ENCODE measurements at places on chromosomes 12 and 14.

GRCh38 chr12:26798023-26798422 lies 35.0 kb downstream of the ITPR2 start:
- no peak for DNase-seq

- no peak for DNase-seq
Measured at GRCh38 chr14:93531644-93532043, 100.9 kb downstream of the UNC79 start.

GRCh38 chr12:118193958-118194357 lies 58.0 kb downstream of the PEBP1 start:
- no peak for DNase-seq

GRCh38 chr14:68658029-68658509 lies 134.8 kb downstream of the ZFP36L1 start:
- DNase-seq = no peak

- DNase-seq = no peak
Measured at GRCh38 chr12:9992296-9992695, 6.6 kb downstream of the CLEC1B start.

GRCh38 chr12:93387780-93388179 lies 10.1 kb downstream of the NUDT4 start:
- no peak for DNase-seq

DNA sequence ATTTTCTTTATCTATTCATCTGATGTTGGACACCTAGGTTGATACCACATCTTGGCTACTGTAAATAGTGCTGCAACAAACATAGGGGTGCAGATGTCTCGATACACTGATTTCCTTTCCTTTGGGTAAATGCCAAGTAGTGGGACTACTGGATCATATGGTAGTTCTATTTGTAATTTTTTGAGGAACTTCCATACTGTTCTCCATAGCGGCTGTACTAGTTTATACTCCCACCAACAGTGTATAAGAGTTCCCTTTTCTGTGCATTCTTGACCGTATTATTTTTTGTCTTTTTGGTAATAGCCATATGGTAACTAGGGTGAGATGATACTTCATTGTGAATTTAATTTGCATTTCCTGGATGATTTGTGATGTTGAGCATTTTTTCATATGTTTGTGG lies 71.8 kb downstream of the LRP6 start:
- no peak for DNase-seq

- DNase-seq = no peak
Measured at GRCh38 chr14:101365329-101366158, 195.8 kb upstream of the DIO3 start.

GRCh38 chr12:24928131-24928530 lies 20.8 kb downstream of the BCAT1 start:
- no peak for DNase-seq

DNA sequence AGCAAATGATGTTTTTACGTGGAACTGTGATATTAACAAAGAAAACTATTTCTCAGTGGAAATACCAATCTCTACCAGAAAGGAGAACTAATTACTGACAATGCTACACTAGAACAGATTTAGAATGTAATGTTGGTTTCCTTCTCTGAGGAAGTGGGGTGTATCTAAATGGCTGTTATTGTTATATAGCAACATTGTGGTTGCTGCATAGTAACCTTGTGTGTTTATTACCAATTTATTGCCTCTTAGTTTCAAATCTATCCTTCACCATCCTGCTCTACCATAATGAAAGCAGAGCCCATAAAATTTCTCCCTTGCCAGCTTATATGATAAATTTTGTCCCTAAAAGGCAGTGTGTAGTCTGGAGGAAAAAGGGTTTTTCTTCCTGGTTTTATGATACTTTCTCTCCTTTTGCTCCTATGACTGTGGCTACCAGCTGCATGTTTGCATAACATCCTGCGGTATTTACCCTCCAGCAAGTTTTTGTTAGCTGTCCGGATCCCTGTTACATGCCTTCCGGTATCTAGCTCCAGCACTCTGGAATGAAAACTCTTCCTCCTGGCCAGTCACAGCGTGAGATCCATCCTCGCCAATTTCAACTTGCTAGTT lies 5.7 kb upstream of the KLRK1 start:
- peak; percentile 38 for DNase-seq

DNA sequence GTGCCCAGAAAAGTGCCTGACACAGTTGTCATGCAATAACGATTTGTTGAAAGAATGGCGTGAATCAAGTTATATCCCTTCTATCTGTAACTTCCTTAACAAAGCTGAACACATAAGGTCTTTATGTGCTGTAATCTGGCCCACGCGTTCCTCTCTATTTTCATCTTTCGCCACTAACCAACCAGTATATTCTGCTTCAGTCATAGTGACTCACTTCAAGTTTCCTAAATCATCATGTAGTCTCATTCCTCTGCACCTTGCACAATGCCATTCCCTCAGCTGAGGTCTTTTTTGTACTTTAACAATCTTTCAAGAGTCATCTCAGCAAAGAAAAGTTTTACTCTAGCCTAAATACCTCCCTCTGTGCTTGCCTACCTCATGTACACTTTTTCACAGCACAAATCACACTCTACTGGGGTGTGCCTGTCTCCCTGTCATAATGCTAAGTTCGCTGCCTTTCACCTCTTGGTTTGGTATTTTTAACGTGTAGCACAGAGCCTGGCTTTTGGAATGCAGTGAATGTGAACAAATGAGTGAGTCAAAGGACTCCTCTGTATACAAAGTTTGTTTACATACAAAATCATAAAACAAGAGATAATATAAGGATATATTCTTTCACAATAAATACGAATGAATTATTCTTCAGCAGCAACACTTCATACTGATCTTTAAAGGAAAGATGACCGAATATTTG lies 2.9 kb upstream of the CMAS start:
- peak; percentile 28 for DNase-seq

DNA sequence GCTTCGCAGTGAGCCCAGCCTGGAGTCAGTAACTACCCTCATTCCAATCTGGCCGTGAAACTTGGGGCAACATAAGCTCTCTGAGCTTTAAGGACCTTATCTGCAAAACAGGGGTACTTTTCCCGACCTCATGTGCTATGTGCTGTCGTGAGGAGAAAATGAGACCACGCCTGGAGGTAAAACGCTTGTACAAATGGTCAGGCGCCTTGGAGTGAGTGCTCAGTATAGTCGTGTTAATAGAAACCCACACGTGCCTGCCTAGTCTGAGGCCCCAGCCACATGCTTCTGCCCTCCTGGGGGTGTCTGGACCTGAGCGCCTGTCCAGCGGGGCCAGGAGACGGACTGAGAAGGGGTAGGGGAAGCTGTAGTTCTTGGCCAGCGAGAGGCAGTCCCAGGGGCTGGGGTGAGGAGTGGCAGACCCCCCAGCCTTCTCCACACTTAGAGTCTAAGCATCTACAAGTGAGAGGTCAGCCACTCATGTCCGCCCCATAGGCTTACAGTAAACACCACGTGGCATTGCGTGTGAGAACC lies 4.9 kb downstream of the AQP5 start:
- no peak for DNase-seq

GRCh38 chr14:35222324-35222723 lies 69.9 kb upstream of the PSMA6 start:
- no peak for DNase-seq

- DNase-seq = no peak
Measured at GRCh38 chr12:61629702-61630101, 630.5 kb upstream of the USP15 start.

- no peak for DNase-seq
Measured at GRCh38 chr12:71799106-71799505, 40.5 kb upstream of the TBC1D15 start.

GRCh38 chr12:26226629-26227360 lies 31.4 kb downstream of the SSPN start:
- DNase-seq = no peak

DNA sequence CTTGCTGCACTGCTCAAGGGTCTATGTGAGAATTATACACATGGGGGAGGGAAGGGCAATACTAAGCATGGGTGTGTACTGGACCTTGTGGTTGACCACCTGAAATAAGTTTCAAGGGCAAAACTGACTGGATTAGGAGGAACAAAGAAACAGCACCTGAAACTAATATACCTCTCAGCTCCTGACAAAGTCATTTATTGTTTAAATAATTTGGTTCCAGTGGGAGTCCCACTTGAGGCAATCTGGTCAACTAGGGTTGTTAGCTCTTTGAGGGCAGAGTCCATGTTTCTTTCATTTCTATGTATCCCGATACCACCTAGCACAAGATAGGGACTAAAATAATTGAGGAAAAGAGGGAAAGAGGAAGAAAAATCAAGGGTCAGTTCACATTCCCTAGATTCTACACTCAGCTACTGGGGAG lies 45.5 kb downstream of the STXBP6 start:
- DNase-seq = no peak

GRCh38 chr14:89721956-89722355 lies 232.6 kb downstream of the EFCAB11 start:
- no peak for DNase-seq

DNA sequence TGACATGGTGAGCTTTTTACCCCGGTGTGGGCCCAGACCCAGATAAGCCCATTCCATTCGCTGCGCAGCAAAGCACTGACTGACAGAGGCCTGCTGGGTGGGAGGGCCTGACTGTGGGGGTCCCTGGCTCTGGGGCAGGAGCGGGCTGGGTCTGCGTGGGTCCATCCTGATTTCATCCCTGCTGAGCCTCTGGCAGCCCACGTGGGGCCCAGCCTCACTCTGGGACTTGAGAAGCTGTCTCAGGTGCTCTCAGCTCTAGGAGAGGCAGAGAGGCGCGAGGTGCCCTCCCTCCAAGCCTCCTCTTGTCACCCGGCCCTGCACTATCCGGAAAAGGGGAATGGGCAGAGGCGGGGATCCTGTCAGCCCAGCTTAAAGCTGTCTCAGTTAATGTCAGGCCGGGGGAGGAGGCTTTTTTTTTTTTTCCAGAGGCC lies 927 bp downstream of the ABCB9 start:
- DNase-seq = no peak

GRCh38 chr14:102419276-102419675 lies 56.5 kb downstream of the TECPR2 start:
- DNase-seq = no peak

DNA sequence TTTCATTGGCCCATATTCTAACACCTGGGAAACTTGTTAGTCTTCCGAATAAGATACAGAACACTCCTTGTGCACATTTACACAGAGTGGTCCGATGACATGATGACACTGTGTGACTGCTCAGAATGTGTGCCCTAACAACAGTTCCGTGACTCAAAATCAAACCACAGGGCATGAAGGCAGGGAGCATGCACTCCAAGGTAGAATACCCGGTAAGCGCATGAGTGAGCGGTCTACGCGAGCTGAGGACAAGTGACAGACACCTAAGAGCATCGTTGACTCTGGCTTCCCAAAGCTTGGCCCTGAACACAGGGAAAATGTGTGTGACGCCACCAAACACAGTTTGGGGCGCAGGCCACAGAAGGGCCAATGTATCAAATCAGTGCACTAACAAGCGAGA lies 18.6 kb downstream of the CLIP1 start:
- DNase-seq = no peak

GRCh38 chr12:33317746-33318145 lies 121.9 kb downstream of the SYT10 start:
- DNase-seq = no peak

GRCh38 chr12:123907726-123908476 lies 64.7 kb downstream of the CCDC92 start:
- DNase-seq = no peak

DNA sequence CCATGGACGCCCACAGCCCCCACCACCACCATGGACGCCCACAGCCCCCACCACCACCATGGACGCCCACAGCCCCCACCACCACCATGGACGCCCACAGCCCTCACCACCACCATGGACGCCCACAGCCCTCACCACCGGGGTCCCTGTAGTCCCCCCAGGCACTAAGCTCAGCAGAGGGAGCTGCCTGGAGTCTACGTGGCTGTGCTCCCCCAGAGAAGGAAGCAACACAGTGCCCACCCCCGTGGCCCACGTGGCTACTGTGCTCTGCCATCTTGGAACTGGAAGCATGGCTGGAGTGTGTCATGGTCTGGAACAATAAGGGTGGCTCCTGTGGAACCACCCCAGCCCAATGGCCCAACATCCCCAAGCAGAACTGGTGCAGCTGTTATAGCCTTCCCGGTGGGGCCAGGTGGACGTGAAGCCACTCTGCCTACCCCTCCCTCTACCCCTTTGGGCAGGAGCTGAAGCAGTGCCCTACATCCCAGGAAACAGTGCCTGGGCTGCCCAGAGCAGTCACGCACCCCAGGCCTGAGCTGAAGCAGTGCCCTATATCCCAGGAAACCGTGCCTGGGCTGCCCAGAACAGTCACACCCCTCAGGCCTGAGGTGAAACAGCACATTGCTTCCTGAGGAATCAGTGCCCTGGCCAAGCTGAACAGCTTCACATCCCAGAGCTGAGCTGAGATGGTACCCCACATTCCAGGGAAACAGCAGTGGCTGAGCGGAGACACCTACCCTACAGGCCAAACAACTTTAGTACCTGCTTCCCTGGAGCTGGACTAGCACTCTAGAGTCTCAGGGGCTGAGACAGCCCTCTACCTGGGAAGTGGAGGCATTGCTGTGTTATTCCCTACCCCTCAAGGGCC lies 9.0 kb upstream of the SFSWAP start:
- DNase-seq = no peak

DNA sequence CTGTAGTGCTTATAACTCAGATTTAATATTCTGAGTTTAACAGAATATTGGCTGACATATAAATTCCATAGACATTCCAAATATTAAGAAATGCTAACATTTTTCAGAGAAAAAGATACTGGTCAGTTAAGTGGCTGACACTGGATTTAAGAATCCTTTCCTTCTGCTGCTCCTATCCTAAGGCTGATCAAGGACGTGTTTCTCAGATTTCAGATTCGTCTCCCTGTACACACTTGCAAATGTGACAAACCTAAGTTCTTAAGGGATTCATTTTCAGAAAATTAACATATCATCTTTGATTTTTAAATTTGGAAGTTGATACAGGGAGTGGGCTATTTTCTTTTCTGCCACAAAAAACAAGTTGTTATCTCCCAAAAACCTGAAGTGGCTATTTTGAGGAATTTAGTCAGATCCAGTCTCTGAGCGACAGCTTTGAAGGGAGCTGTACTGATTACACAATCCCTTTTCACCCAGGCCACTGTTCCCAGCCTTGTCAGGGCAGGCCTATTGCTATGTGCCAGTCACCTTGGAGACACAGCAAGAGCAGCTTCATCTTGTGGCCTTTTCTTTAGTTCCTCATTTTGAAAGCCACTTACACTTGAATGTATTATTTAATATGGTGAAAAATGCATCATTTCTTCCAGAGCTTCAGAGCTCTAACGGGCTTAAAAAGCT lies 370.6 kb downstream of the KCNH5 start:
- DNase-seq = no peak

- no peak for DNase-seq
Measured at GRCh38 chr12:128123096-128123495, 143.9 kb upstream of the TMEM132C start.

- DNase-seq = peak; percentile 55
Measured at GRCh38 chr14:103808403-103809001, 38.9 kb downstream of the PPP1R13B start.

DNA sequence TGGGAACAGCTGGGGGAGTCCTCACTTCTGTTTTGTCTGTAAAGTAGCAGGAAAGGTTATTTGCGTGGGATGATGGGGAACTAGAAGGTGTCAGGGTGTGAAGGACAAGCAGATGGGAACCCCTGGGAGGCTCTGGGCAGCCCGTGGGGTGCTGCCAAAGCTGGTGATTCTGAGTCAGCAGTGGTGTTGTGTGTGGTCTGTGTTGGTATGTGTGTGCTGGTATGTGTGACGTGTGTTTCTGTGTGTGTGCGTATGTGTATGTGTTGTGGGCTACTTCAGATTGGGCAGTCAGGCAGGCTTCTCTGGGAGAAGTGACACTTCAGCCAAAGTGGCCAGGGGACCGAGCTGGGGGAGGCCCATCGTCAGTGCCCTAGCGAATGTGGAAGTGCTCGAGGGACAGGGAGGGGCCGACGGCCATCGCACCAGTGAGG lies 15.3 kb upstream of the BDKRB2 start:
- DNase-seq = no peak
